Stimulated activated CD4-positive, alpha-beta T cell treated with anti-CD3 and anti-CD28 coated beads, Interleukin-2, amount 100 ng/mL, for 4 hours (primary cell): ENCODE measurements at places on chromosomes 7 and 10.

DNA sequence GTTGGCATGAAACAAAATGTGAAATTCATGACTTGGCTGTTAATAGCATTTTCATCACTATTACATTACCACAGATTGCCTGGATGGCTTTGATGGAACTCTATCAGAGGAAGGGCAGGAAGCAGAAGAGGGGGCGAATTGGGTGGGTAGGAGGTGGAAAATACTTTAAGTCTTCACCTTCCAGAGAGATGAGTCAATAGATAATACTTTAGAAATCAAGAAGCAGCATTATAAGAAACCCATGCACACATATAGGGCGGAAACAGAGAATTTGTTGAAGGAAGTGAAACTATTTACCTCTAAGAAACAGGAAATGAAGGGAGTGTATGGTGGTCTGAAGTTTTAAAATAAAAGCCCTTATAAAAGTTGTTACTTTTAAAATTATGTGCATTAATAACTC lies 152.1 kb upstream of the TARP start:
- peak; percentile 41 for DNase-seq

GRCh38 chr7:96534221-96534620 lies 175.4 kb downstream of the SEM1 start:
- DNase-seq, result no peak

- DNase-seq, result no peak
Observed at GRCh38 chr10:77180104-77180503, 457.5 kb downstream of the KCNMA1 start.

DNA sequence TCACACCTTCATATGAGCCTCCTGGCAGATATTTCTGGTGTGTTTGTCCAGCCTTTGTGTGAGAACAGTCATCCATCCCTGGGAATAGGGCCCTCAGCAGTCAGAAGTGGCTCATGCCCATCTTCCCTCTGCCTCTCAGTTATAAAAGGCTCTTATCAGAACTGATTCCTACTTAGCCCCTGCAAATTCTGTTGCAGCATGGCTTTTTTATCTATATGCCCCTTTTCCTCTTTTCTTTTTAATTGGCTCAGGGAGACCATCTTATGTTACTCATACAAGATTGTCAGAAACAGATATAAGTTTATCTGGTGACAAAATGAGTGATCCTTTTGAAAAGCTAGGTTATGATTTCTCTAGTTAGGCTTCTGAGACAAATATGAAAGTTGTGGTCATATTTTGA lies 194.1 kb downstream of the CREB5 start:
- no peak for DNase-seq

DNA sequence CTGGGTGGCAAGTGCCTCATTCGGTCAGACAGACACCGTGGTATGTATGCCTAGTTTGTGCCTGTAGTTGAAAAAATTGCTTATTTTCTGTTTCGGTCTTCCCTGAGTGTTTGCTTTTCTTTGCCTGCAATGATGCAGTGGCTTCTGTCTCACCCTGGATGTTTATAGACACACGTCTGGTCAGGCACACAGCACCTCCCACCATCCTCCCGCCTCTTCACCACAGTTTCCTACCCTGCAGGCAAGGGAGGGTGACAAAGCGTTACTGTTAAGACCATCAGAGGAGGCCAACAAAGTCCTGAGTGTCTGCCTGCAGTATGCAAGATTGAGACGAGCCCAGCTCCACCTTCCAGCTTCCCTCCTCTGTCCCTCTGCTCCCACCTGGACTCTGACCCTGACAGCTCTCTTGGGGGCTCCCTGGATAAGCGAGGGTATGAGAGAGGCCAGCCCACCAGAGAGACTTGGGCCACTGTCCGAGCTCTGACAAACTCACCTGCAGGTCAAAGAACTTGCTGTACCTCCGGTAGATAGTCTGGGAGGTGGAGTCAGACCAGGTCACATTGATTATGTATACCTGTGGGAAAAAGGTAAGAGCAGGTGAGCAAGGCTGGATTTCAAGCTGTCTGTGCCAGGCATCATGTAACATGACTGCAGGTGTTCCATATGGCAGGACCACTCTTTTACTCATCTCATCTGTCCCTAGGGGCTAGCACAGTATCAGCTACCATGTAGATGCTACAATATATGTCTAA lies 54.4 kb downstream of the SH3PXD2A start:
- peak; percentile 13 for DNase-seq

DNA sequence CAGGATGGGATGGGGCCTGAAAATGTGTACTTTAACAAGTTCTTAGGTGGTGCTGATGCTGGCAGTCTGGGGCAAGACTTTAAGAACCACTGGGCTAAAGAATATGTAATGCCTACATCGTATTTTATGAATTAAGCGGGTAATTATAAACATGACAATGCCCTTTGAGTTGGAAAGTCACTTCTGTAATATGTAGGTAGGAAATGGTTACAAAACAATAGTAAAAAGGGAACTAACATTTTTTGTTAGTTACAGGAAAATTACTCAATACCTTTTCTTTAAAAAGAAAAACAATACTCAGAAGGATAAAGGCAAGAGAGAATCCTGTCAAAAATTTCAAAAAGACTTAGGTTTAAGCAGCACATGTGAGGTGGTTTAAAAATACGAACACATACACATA lies 48.3 kb upstream of the STEAP4 start:
- no peak for DNase-seq
